Effector memory CD4-positive, alpha-beta T cell (primary cell): ENCODE measurements at places on chromosomes 1 and 21.

- DNase-seq = no peak
Observed at GRCh38 chr1:178660461-178660860, 64.6 kb upstream of the RALGPS2 start.

- no peak for DNase-seq
Observed at GRCh38 chr1:229225331-229225782, 45.6 kb upstream of the RAB4A start.

- no peak for DNase-seq
Observed at GRCh38 chr1:43383449-43383848, 6.2 kb downstream of the MED8 start.

- DNase-seq = no peak
Observed at GRCh38 chr1:77565321-77565720, 117.1 kb downstream of the ZZZ3 start.

- no peak for DNase-seq
Observed at GRCh38 chr1:46489638-46490405, at the start of gene DMBX1. Gene DMBX1, plus strand, starts transcription at chr1:46489836. Its CDS starts 17,175 bp downstream, at chr1:46507011.

DNA sequence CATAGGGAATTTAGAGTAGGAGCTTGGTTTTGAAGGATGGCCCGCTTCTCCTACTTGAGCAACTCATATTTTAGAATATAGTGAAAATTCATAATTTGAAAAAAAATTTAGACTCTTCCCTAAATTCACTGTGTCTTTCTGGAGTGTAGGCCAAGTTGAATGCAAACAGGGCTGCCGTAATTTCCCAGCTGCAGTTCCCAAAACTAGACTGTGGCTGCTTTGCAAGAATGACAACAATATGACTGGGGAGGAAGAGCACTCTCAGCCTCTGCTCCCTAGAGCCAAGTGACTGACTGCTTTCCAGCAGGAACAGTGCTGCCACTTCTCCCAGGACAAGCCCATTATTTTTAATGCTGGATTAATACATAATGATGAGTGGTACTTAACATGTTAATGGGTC lies 209.0 kb downstream of the RHOU start:
- no peak for DNase-seq

GRCh38 chr21:39518055-39518846 lies 66.5 kb downstream of the SH3BGR start:
- DNase-seq = peak; percentile 14

DNA sequence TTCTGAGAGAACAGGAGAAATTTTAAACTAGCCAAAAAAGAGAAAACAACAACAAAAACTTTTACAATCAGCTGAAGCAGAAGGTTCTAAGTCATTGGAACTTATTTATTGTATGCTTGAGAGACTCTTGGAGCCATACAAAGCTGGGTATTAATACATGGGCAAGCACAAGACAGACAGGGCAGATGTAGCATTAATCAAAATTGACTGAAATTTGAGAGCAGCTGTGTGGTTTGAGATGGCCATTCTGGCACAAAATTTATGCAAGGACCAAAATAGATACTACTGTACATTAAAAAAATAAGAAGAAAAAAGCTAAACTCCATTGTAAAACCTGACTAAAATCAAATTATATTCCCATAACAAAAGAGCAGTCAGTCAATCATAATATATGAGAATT lies 892.5 kb downstream of the PLA2G4A start:
- DNase-seq = no peak

DNA sequence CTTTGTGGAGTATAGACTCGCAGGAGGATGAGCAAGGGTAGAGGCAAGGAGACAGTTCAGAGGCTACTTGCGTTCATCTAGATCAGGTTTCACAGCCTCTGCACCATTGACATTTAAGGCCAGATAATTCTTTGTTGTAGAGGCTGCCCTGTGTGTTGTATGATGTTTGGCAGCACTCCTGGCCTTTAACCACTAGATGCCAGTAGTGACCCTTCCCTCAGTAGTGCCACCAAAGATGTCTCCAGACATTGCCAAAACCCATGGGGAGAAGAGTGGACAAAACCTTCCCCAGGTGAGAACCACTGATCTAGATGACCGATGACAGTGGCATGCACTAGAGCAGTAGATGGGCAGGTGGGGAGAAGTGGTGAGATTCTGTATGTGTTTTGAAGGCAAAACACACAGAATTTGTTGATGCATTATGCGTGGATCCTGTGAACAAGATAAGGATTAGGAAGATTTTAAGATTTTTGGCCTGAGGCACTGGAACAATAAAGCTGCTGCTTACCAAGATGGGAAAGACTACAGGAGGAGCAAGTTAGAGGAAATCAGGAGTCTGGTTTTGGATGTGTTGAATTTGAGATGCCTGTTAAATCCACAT lies 9.9 kb upstream of the COG2 start:
- DNase-seq = no peak
